ENCODE measurements at places on chromosomes 2 and 18.

GRCh38 chr2:73896362-73897239, 3.8 kb downstream of the ACTG2 start:
- DNase-seq, result no peak

DNA sequence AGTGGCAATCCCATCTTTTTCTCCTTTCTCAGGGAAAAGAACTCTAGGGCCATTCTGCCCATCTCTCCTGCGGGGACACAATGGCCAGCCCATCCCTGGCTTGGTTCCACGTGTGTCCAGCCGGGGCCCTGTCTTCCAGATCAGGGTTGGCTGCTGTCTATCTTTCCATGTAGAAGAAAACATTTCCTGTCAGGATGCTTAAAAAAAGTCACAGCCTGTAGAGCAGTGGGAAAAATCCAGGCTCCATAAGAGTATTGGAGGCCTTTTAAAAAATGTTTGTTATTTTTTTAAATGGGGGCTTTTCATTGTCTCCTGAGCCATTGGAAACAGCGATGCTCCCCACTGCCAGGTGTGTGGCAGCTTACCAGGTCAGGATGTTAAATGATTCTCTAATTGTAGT, 105.6 kb downstream of the TGFA start:
- DNase-seq, result no peak

DNA sequence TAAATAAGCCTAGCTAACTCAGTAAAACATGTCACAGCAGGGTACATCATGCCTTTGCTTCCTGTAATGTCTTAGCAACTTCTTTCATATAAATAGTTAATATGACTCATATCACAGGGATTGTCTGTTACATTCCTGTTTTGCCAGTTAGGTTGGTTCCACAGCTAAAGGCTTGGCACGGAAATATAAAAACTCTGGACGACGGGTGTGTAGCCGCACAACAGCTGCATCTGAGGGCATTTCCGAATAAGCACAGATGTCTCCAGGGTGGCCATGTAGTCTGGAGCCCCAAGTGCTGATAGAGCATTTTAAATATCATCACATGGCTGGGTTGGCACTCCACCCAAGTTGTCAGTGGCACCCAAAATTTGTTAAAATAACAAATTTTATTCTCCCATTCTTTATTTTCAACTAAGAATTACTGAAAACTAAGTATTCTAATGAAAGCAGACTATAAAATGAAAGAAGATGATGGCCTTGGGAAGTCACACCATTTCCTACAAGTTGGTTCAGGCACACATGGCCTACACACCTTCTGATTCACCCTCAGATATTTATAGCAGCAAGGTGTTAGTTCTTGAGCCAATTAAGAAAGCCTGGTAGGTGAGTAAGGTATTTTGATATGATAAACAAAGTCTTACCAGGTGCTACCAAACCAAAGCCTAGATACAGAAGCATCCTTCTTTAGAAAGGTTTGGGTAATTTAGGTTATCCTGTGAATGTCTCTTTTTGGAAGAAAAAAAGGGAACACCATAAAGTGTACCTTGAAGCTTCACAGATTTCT, 61.8 kb upstream of the STK17B start:
- no peak for DNase-seq

GRCh38 chr18:31643003-31643402, 41.4 kb downstream of the B4GALT6 start:
- DNase-seq, result no peak

DNA sequence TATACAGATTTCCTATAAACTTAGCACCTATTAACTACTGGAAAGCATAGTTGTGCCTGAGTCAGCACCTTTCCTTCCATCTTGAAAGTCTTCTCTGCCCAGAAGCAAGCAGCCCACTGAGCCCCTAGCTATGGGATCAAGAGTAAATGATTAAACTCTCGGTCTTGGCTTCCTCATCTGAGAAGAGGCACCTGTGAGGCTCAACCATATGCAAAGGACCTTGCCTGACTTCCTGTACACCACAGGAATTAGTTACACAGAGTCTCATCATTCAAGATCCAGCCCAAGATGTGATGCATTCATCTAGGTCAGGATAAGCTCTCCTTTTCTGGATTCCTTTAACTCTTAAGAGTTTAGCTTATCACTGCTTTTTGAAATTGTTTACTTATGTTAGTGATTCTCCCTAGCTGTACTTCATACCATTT, 96.0 kb downstream of the CDH2 start:
- DNase-seq, result no peak

- no peak for DNase-seq
Measured at GRCh38 chr18:37604032-37604431, 38.4 kb upstream of the CELF4 start.

DNA sequence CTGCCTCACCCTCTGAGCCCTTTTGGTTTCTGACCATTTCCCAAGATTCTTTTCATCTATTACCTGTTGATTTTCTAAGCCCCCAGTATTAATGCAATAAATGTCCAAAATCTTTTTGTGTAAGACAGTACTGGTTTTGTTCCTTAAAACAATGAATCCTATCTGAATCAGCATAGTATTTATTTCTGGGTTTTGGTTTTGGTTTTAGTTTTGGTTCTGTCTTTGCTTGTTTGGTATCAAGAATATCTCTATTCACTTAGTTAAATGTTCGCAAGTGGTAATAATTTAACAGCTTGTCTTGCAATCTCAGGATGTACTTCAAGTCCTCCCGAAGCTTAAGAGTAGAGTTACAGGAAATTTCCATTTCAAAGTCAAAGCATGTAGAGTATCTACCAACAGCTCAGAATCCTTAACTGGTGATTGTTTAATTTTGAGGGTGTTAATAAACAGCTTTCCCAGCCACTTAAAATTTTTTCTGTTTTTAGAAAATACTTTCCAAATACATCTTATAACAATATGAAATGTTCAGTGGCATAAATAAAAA, 67.7 kb upstream of the NEDD4L start:
- DNase-seq, result no peak

- DNase-seq, result no peak
Measured at GRCh38 chr2:18998491-18998890, 359.9 kb downstream of the OSR1 start.

Measured in NCI-H2029 treated with DMSO at 0.1 percent for 48 hours (cell line).